Activated T-helper 17 cell treated with anti-CD3 and anti-CD28 coated beads, Interleukin-2, amount 50 U/mL, for 72 hours (primary cell): ENCODE measurements at places on chromosomes 13 and 19. TPM values are rescaled to one million over a fixed set of nuclear protein-coding genes. Genes with fewer than 3 reads are reported as not detected.

DNA sequence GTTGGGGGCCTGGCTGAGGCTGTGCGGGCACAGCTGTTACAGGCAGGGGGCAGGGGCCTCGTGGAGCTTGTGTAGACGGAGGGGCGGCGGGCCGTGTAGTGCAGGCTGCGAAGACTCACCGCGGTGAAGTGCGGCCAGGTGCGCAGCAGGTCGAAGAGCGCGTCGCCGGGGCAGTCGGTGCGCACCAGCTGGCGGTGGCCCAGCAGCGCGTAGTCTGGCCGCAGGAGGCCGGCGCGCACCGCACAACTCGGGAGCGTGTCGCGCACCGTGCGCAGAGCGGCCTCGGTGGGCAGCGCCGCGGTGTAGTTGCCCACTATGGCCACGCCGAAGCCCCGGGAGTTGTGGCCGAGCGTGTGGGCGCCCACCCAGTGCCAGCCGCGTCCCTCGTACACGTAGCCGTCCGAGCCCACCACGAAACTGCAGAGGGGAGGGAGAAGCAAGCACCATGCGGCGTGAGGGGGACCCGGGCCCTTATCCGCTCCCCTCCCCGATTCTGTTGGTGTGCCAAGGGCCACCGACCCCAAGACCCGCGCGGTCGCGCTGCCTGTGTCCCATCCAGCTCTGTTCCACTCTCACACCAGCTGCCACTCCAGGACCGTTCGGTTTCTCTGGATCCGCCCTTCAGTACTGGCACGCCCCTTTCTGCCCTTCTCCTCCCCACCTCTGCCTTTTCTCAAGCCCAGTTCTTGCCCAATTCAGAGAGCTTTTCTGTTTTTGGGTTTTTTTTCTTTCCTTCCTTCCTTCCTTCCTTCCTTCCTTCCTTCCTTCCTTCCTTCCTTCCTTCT, 5.4 kb upstream of the RASAL3 start:
- no peak for ATAC-seq

DNA sequence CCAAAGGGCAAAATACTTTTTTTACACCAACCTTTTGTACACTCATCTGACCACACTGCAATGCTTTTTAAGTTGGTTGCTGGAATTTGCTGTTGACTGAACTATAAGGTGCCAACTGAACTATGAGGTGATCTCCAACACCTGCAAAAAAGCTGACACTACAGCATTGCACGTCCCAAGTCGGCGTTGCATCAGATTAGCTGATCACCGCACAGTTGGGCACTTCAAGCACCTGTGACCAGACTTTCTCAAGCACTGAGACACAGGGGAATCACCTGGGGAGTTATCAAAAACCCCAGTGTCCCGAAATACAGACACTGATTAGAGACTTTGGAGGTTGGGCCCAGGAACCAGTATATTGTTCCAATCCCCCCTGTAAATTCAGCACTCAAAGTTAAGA, 1.1 kb downstream of the NLRP11 start:
- no peak for ATAC-seq

GRCh38 chr13:108755083-108755482, 125.7 kb downstream of the MYO16 start:
- no peak for ATAC-seq

Gene SELENOV
- total RNA-seq: not detected

Gene KLK6
- total RNA-seq: not detected

GRCh38 chr13:103935117-103935516, 868.9 kb upstream of the SLC10A2 start:
- ATAC-seq: no peak

- peak; percentile 68 for ATAC-seq
These were observed 263.0 kb downstream of the KLF12 start for GRCh38 chr13:73870970-73871935.

DNA sequence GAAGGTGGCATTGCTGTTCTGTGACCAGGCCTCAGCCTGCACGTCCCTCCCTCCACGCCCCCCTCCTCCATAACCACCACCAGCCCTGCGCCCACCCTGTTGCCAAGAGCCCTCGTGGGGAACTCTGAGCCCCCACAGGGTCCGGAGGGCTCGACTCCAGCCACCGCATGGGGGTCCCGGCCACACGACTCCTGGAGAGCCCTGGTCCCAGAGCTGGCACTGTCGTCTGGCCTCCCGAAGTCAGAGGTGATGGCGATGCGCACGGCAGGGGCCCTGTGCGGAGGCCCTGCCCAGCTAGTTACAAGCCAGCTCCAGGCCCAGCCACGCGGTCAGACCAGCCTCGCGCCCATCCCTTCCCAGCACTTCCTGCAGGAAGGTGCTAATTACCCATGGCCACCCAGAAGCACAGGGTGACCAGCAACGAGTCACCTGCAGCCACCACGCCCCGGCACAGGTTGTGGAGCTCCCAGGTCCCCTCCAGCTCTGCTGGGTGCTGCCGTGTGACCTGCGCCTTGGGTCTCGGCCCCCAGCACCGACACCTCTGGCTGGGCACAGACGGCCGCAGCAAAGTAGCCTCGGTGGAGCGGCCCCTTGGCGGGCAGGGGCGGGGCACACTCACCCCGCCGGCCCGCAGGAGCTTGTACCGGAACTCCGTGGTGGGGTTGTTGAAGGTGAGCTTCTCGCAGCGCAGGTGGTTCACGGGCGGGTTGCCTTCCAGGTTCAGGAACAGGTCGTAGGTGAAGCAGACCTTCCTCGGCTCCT, 49.6 kb downstream of the MLLT1 start:
- no peak for ATAC-seq

GRCh38 chr13:33352526-33352925, 67.0 kb upstream of the STARD13 start:
- ATAC-seq: no peak

DNA sequence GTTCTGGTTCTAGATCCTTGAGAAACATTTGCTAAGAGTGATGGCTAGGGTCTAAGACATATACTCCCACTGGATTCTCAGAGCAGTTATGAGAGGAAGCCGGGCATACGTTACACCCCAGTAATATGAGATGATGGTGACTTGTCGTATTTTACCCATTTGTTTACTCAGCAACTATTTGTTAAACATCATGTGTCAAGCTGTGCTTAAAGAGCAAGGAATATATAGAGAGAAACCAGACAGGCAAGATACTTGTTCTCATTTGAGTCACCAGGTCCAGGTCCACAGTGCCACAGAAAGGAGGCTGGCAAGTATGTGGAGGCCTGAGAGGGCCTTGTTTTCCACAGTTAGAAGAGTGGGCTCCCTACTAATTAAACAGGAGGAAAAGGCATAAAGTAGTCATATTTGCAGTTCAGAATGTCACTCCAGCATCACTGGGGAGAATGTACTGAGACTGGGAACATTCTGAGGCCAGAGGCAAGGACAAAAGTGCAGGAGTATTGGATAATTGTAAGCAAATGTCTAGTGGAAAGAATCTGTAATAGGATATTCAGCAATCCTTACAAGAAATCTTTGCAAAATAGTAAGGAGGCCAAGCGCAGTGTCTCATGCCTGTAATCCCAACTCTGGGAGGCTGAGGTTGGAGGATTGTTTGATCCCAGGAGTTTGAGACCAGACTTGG, 142.2 kb downstream of the IRS2 start:
- no peak for ATAC-seq

DNA sequence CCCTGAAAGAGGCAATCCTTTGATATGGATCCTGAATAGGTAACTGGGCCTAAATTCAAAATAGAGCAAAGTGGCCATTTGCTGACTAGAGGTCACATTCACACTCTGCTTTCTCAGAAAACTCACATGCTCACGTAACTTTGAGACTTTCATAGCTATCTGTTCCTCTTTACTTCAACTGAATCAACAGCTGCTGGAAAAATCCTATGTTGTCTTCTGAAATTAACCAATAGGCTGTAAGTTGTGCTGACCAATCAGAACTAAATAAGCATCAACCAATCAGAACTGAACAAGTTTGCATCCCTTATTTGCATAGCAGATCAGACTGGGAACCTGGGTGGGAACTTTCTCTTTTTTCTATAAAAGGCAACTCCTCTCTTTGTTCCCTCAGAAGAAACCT, 24.0 kb upstream of the TBC1D4 start:
- no peak for ATAC-seq

Gene OR7A5
- total RNA-seq: not detected

GRCh38 chr13:76091076-76091475, 454.9 kb downstream of the LMO7 start:
- no peak for ATAC-seq

GRCh38 chr19:4507804-4508203, 10.5 kb downstream of the PLIN4 start:
- no peak for ATAC-seq

Gene PSG1
- total RNA-seq: 0.58 TPM

DNA sequence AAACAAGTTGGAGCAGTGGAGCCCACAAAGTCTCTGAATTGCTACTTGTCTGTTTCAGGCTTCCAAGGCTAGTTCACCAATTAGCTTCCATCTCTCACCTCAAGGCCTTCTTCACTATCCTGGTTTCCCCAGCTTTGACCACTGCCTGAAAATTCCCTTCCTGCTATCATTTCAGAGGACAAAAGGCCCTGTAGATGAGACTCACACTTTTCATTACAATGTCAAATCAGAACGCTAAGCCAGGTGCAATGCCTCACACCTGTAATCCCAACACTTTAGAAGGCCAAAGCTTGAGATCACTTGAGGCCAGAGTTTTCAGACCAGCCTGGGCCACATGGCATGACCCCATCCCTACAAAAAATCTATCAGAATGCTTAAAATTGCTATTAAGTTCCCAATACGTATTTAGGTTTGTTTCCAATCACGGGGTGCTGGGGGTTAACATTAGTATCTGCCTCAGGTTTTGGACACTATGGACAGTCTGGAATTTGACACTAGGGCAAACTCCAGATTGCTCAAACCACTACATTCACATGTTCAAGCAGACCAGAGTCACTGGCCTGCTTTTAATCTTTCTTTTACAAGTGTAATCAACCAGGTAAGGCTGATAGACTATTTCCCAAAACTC, 5.5 kb downstream of the TPT1 start:
- peak; percentile 9 for ATAC-seq

Gene IGFL1
- total RNA-seq: not detected

Gene CEACAM20
- total RNA-seq: not detected

DNA sequence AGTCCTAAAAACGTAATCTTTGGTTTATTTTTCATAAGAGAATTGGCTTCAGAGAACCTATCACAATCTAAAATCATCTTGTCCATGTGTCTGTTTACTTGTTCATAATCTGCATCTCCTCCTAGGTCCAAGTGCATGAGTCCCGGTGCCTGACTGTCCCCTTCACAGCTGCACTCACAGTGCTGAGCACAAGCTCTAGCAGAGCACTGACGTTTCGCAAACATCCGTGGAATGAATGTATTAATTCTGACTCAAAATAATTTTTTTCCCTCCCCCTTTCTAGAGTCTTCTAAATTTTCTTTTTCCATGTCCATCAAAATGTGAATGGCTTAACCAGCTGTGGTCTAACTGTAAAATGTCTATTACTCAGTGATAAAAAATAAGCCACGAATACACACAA, 245.5 kb upstream of the TSHZ3 start:
- ATAC-seq: no peak

Gene ODAD3
- total RNA-seq: 0.15 TPM

Gene TEX30
- 26.3 TPM for total RNA-seq

Gene ATP8B3
- total RNA-seq: 10.1 TPM

Gene KCNRG
- 0.19 TPM for total RNA-seq

GRCh38 chr19:45492627-45493470, 4.0 kb downstream of the RTN2 start:
- ATAC-seq: no peak

DNA sequence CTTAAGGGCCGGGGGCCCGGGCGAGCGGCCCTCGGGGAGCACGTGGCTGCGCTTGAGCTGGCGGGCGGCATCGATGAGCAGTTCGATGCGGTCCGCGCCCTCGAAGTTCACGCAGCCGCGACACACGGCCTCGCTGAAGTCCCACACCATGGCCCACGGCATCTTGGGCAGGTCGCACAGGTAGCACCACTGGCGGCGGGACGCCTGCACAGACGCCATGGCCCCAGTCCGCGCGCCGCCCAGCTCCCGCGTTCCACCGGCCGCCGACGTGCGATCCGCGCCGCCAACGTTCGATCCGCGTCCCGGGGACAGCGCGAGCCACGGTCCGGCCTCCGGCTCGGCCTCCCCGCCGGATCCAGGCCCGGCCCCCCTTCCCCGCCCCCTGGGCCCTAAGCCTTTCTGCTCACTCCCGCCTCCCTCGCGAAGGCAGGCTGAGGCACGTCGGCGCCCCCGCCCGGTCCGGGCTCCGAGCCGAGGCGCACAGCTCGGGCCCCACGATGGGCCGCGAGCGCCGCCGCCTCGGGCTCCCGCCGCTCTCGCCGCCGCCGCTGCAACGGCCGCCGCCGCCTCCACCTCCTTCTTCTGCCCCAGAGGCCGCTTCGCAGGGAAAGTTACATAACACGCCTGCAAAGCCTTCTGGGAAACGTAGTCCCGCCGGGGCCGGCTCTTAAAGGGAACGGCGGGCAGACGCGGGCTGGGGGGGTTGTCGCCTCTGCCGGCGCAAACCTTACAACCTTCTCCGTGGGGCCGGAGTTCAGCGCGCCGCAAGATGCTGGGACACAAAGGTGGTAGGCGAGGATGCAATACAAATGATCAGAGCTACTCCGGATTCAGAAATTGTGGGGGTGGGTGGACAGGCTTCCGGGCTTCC, at the start of gene IRF2BP1:
TSS of gene IRF2BP1 (minus strand) at position 586 of the 871 bp plus-strand sequence. CDS start at position 219, 367 bp downstream.
- peak; percentile 75 for ATAC-seq

- ATAC-seq: no peak
These were observed 2.8 kb upstream of the IFI30 start for GRCh38 chr19:18170714-18171255.

DNA sequence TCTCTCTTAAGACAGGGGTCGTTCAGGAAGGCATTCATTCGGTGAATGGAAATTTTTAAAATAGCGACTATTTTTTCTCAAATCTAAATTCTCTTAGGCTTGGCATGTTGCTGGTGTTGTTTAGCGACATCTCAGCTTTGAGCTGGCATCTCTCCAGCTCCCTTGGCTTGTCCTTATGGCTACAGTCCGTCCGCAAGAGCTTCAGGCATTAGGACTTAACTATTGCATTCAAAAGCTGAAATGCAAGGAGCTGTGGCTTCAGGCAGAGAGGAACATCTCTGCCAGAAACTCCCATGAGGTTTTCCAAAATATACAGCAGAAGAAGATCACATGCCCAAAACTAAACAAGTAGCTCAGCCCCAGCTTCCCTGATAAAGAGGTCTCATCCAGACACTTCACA, 578.5 kb downstream of the EFNB2 start:
- ATAC-seq: no peak

Gene PSPN
- total RNA-seq: 2.8 TPM

Gene MLNR
- total RNA-seq: not detected
